ENCODE measurements at places on chromosomes 5 and 9. TPM values are rescaled to one million over a fixed set of nuclear protein-coding genes. Genes with fewer than 3 reads are reported as not detected.

GRCh38 chr9:111843971-111844370 lies 49.2 kb upstream of the SHOC1 start:
- DNase-seq: no peak

DNA sequence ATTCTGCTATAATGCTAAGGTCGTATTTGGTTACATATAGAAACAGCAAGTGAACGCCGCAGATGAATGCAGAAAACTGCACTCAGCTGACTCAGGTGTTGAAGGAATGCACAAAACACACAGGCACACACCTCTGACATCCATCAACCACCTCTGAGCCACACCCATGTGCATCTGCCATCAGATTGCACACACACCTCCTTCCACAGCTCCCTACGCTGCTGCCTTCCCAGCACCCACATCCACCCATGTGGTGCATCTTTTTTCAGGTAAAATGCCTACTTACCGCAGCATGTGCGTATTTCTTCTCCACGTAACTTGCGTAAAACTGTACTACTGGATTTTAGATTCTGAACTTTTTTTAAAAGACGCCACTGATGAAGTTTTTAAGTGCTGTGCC lies 7.1 kb downstream of the STK10 start:
- DNase-seq: peak; percentile 83

DNA sequence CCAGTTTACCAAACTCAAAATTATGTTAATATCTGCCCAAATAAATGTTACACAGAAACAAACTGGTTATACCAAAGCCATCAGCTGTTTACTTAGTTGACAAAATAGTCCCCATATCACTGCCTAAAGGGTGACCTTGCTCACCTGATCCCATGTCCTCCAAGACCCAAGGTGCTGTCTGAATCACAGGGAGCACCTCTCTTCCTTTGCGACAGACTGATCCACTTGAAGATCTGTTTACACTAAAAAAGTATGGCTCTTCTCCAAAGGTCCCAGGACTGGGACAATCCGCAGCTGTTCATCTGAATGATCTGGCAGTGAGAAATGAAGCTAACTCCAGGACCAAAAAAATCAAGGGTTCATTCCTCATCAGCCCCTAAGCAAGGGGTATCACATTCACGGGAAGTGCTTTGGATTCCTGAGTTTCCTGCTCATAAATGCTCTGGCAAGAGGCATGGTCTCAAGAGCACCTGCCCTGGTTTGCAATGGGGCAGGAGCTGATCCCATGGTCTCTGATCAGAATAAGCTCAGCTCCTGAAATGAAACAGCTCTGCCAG lies 5.0 kb downstream of the PRUNE2 start:
- no peak for DNase-seq

DNA sequence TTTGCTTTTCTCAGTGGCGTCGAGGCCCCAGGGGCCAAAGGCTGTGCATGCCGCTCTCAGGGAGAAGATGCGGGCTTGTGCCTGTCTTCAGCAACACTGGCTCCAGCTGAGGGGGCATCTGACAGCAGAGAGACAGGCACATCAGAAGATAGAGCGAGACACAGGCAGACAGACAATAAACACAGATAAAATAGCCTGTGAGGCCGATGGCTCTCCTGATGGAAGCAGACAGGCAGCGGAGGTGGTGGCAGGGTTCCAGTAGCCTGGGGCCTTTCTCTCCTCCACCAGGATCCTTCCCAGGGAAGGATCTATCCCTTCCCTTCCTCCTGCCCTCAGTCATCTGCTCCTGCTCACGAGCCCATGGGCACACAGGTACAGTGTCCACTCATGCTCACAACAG lies 16.6 kb upstream of the UNC5A start:
- no peak for DNase-seq

DNA sequence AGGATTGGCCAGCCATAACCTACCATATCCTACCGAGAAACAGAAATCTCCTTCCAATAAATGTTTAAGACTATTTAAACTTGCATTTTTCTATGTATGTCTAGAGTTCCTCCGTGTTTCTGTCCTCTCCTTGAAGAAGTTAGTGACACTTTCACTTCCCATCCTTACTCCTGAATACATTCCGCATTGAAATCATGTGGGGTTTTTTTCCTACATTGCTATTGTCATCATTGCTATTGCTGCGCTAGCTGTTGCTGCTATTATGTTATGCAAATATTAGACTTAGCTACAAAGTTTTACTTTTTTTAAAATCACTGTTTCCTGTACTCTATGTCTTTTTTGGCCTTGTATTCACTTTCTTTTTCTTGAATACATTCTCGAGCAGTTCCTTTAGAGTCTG lies 83.3 kb upstream of the NEK6 start:
- DNase-seq: no peak

DNA sequence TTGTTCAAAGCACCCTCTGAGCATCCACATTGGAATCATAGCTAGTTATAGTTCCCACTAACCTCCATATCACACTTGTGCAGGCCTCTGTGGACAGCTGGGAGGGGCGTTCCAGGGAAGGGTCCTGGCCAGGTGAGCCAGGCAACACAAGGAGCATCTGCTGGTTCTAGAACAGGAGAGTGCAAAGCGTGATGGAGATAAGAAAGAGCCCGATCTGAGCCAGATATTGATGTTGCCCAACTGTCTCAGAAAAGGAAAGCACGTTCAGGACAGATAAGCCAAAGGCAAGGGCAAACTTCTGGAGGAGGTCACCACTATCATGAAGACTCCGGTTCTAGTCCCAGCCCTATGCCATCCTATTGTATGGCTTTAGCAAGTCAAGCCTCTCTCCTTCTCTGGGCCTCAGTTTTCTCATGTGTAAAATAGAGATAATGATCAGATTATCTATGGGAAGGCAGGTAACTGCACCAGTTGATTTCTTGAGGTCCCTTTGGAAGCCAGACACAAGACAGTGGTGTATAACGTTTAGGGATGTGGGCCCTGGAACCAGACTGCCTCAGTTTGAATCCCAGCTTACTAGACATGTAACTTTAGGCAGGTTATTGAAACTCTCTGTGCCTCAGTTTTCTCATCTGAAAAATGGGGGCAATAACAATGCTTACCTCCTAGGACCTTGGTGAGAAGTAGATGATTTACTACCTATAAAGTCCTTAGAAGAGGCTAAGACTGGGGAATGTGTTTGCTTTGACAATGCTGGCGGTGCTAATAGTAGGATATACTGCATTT lies 19.8 kb downstream of the GABBR2 start:
- no peak for DNase-seq

DNA sequence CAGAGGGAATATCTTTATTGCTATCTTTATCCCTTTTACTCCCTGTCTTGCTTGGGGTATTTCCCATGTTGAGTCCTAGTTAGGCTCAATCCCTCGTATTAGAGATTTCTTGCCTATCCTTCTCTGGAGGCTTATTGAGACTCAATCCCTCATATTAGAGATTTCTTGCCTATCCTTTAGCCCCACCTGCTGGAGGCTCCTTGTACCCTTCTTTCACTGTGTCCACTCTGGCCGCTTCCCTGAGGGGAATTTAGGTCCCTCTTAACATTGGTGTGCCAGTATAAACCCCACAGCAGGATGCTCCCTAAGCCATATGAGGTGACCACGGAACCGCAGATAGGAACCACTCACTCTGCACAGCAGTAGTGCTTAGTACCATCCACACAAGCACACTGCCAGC lies 110.7 kb upstream of the MAMDC2 start:
- DNase-seq: no peak

DNA sequence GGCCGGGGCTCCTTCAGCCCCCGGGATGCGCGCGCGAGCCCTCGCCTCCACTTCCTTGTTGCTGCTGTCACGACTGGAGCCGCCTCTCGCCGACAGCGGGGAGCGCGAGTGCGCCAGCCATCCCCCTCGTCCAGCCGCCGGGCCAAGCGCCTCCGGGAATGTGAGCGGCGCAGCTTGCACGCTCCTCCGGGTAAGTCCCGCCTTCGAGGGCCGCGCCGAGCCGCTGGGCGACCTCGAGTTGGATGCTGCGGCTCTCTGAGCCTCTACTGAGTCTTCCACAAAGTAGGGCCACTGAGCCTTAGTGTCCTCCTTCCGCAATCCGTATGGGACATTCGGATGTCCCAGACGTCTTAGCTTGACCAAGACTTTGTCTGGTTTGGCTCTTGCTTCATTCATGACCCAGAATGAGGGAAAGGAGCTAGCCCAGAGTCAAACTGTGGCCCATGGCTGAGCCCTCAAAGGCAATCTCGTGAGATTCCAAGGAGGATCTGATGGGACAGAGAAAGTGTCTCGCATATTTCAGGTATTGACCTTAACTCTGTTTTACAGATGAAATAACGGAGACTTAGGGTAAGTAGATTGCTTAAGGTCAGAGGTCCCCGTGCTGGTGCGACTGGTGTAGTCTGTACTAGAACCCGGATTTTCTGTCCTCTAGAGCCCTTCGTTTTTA lies 586 bp downstream of the HMGXB3 start:
- no peak for DNase-seq

- DNase-seq: no peak
Measured at GRCh38 chr5:77743181-77743580, 33.0 kb downstream of the TBCA start.

- no peak for DNase-seq
Measured at GRCh38 chr9:87189006-87189405, 241.7 kb upstream of the GAS1 start.

GRCh38 chr9:128690684-128691034 lies 1.6 kb downstream of the SET start:
- DNase-seq: no peak

- DNase-seq: no peak
Measured at GRCh38 chr5:42593591-42593990, 163.0 kb upstream of the CCDC152 start.

GRCh38 chr9:78292716-78293497 lies 4.0 kb upstream of the PSAT1 start:
- no peak for DNase-seq

GRCh38 chr5:117657541-117657940 lies 1082.9 kb upstream of the SEMA6A start:
- DNase-seq: no peak

DNA sequence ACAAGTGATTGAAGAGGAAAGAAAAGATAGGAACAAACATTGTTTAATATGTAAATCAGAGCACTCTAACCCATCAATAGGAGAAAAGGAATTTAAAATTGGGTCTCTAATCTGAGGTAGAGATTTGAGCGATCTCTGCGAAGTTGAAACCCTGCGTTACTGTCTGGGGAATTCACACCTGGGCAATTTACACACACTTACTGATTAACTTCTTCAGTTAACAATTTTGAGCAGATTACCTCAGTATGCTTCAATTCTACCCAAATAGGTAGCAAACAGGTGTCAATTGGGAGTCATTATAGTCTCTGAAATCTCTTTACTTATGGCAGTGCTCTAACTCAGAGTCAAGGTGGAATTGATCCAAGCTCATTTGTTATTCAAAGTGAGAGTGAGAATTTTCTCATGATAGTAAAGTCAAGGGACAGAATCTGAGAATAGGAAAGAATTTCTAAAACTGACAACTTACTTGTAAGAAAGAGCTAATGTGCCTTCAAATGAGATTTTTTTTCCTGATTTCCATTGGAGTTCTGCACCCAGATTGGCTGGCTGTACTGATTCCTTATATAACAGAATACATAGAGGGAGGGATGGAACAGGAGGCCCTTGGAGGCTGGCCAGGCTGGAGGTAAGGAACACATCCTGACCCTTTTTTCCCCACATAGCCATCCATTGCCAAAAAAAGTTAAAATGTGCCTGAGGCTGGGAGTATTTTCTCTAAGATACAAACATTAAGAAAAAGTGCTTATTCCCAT lies 27.1 kb upstream of the IFNA14 start:
- no peak for DNase-seq

- no peak for DNase-seq
Measured at GRCh38 chr9:128276574-128277270, 646 bp downstream of the SWI5 start.

DNA sequence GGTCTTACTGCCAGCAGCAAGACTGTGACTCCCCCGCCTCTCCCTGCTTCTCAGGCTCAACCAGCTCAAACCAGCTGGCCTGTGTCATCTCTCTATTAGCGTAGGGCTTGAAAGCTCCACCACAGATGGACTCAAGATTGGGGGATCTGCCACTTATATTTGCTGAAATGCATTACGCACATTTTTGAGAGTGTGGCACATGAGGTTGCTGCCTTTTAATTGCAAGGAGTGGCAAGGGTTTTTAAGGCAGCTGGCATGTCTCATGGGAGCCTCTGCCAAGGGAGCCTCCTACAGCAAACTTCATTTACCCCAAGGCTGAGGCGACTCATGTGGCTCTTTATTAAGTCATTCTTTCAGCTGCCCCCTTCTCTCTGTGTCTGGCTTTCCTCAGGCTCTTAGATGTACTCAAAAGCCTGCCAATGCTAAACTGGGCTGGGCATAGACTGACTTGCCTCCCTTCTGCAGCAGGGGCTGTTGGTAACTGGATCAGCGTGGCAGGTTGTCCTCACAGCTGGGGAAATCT lies 219.3 kb downstream of the SMARCA2 start:
- no peak for DNase-seq

DNA sequence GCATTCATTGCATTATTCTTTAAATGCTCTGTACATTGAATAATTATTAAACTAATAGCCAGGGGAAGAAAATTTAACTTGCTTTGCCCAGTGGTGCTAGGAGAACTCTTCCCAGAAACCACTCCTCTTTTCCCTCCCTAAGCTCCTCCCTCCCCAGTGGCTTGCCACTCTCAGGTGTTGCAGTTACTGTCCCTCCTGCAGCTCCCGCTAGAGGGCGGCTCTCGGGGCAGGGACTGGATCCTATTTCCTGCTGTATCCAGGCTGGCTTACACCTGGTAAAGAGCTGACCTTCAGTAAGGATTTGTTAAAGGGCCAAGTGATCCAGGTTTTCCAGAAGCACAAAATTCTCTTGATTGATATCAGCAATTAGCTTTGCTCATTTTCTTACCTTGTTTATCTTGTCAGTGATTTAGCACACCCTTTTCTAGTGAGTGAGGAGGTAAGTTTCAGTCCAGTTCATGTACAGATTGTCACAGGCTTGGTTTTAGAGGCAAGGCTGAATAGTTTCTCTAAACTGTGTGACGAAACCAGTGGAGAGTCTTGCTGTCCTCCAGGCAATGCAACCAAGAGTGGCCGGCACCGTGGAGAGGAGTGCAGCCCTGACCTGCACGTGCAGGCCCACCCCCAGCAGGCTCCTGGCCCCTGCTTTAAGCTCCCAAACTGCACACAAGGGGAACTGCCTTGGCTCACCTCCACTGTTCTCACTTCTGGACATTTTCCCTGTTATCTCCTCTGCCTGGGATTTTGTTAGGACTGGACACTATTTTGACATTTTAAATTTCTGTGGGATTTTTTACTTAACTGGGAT lies 423.8 kb downstream of the SPOCK1 start:
- peak; percentile 24 for DNase-seq

GRCh38 chr9:103226647-103227013 lies 231.5 kb downstream of the CYLC2 start:
- DNase-seq: no peak

- DNase-seq: no peak
Measured at GRCh38 chr5:22757776-22758175, 95.4 kb downstream of the CDH12 start.

The TPPP gene
- 0.02 TPM for total RNA-seq

The C6 gene
- total RNA-seq: not detected

The SYK gene
- 8.5 TPM for total RNA-seq

The FBP1 gene
- total RNA-seq: 26.1 TPM

The SLC36A3 gene
- not detected for total RNA-seq

The MEIKIN gene
- 0.74 TPM for total RNA-seq

The ZNF879 gene
- 6.5 TPM for total RNA-seq

The SLC1A3 gene
- 0.57 TPM for total RNA-seq

The PRDM9 gene
- total RNA-seq: not detected

The IL5 gene
- not detected for total RNA-seq
